ENCODE measurements at places on chromosomes 6 and 20.

GRCh38 chr6:27814665-27815424 is 97.4 kb downstream of the OR2B2 start:
- peak; percentile 84 for DNase-seq

DNA sequence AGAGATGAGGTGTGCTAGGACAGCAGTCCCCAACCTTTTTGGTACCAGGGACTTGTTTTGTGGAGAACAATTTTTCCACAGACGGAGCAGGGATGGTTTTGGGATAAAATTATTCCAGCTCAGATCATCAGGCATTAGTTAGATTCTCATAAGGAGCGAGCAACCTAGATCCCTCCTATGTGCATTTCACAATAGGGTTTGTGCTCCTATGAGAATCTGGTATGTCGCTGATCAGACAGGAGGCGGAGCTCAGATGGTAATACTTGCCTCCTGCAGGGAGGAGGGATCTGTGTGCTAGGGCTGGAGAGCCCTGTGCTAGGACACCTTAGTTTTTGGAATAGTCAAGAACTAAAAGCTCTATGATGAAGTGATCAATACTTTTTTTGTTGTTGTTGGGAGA is 2.5 kb downstream of the SMIM13 start:
- DNase-seq = peak; percentile 20

GRCh38 chr6:119649531-119649930 is 300.0 kb upstream of the MAN1A1 start:
- no peak for DNase-seq

DNA sequence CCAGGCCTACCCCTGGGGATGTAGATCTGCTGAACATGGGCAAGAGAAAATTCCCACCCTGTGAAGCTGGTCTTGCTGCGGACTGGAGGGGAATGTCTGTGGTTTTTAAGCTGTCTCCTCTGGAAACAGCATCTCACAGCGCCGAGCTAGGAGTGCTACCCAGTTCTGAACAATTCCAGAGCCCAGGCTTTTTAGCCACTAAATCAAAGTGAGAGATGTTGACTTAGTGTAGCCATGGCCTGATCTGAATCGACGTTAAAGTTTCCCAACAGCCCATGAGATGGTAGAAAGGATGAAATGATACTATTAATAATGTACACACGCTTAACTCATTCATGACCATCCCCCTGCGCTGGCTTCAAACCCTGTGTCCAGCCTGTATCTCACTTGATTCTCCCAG is 63.7 kb downstream of the KCNB1 start:
- DNase-seq = no peak

DNA sequence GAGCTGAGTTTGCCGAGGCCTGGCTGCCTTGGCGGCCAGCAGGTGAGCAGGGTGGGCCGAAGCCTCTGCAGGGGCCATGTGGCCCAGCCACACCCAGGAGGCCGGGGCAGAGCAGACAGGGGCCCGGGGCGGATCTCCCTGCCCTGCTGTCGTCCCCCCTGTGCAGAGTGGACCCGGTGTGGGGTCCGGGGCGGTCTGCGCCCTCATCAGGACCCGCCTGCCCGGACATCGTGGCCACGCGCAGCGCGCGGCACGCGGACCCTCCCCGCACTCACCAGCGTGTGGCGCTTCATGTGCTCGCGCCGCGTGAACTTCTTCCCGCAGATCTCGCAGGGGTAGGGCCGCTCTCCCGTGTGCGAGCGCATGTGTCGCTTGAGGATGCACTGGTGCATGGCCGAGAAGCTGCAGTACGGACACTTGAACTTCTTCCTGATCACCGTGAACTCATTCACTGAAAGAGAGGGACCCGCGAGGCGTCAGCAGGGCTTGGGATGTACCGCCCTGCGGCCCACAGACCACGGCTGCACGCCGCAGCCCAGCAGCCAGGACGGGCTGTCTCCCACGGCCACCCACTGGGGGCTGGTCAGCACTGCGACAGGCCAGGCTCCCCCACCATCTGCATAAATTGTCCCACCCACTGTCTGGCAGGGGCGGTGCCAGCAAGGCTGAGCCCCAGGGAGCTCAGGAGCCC is 13.0 kb downstream of the SLC2A4RG start:
- DNase-seq = no peak

DNA sequence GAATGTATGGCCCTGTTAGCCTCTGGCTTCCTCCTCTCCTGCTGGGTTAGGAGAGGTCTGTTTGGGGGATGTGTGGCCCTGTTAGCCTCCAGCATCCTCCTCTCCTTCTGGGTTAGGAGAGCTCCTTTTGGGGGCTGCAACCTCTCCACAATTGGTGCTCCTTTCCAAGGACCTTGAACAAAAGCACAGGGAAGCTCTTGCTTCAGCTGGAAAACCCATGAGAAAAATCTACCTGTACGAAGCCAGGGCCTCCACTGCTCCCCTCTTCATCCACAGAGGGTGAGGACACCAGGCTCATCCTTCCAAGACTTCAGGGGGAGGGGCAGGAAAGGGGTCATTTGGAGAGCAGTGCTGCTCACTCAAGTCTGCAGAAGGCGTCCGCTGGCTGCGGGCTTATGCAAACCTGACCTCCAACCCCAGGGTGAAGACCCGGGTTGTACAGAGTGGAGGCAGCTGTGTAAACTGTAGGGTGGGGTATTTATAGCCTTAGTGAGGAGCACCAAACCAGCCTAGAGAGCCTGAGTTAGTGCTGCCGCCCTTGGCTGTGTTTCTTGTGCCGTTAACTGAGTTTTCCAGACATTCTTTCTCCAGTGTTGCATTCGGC is 62.1 kb downstream of the SLC24A3 start:
- DNase-seq = no peak

- no peak for DNase-seq
Observed at GRCh38 chr6:105588123-105588710, 185.3 kb upstream of the PREP start.

GRCh38 chr20:61768571-61769285 is 297.0 kb downstream of the TAF4 start:
- no peak for DNase-seq

DNA sequence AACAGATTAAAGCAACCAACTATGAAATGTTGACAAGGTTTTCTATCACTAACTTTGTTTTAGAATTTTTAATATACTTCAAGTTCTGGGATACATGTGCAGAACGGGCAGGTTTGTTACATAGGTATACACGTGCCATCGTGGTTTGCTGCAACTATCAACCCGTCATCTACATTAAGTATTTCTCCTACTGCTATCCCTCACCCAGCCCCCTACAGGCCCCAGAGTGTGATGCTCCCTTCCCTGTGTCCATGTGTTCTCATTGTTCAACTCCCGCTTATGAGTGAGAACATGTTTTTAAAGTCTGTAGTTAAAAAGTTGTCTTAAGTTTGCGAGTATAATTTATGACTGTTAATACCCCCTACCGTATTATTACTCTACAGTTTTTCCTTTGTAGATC is 844.3 kb upstream of the MANEA start:
- DNase-seq = no peak

DNA sequence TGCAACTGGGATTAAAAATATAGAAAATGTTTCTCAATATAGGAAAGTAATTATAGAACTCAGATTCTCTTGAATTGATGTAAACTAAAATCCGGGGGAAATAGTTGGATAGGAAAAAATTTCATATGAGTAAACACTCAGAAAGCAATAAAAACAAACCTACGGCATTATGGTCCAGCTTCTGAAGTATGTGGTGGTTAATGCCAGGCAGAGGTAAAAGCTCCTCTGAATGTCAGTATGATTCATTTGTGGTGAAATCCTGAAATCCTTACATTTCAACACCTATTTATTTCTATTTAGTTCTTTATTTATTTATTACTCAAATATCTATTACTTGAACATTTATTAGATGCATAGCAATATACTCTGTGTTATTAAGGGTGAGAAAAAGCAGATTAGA is 145.1 kb downstream of the RIMS1 start:
- DNase-seq = no peak

GRCh38 chr6:3282476-3283236 is 23.9 kb downstream of the PSMG4 start:
- DNase-seq = no peak

DNA sequence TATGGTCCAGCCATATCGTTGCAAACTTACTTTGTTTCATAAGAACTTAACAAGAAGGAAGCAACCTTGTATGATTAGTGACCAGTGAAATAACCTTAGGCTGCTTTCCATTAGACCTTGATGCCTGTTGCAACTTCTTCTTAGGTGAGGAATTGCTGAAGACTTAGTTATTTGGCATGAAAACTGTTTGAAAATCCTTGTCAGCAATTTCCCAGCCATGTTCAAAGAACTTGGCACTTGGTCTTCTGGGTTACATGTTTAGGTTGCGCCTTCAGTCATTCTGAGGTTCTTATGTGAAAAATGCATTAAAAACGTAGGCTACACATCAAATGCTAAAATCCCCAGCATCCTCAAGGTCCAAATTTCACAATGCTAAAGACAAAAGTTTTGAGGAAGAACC is 232.0 kb upstream of the CEP162 start:
- DNase-seq = no peak

DNA sequence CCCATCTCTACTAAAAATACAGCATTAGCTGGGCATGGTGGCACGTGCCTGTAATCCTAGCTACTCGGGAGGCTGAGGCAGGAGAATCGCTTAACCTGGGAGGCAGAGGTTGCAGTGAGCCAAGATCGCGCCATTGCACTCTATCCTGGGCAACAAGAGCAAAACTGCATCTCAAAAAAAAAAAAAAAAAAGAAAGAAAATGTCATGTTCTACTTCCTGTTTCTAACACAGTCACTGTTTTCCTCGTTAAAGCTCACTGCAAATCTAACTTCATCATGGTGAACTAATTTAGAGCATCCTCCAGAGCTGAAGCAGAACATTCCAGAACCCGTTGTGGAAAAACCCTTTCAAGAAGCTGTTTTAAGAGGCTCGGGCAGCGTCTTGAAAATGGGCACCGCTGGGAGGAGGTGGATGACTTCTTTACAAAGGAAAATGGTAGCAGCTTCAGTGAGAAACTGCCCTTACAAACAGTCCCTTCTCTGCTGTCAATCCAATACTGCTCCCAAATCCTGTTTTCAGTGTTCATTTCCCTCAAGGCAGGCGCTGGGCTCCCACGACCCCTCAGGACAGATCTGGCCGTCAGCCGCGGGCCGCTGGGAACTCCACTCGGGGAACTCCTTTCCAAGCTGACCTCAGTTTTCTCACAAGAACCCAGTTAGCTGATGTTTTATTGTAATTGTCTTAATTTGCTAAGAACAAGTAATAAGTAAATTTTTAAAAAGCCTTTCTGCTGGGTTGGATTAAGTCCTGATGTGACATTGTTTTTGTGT is 12.5 kb downstream of the CTSZ start:
- DNase-seq = no peak

DNA sequence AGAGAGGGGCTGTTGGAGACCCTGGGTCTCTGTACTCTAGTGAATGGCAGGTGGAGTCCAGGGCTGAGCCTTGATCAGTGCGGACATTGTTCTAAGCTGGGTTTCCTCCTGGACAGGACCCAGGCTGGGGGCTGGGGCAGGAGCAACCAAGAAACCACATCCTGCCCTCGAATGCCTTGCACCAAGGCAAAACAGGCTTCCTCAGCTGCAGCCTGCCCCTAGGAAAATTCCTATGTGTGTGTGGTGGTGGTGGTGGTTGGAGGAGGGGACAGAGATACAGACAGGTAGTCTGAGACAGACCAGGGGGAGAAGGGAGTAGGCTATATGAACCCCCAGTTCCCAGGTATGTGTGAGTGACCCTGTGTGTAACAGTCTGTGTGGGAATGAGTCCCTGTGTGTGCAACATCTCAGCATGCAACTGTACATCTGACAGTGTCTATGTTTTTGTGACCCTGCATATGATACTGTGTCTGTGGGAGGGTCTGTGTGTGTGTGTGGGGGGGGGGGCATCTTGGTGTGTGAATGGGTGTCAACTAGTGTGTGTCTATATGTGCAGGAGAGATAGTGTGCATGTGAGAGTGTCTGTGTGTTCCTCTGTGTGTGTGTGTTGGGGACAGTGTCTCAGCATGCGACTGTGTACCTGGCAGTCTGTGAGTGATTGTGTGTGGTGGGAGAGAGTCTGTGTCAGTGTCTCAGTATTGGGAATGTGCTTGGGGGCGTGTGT is 3.0 kb downstream of the GLP1R start:
- DNase-seq = no peak

DNA sequence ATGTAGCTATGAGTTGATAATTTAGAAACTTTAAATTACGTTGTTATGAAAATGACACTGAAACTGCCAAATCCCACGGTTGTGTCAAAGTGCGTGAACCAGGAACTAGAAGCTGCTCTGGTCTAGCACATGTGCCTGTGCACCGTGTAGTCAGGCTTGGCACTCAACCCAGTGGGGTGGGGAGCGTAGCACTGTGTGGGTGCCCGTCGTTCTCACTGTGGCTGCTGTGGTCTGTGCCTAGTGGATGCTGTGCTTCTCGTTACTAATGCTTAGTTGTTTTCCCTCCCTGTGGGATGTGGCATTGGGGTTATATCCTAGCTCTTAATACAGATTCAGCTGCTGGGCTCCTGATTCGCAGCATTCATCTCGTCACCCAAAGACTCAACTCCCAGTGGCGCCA is 46.2 kb upstream of the ADIG start:
- DNase-seq = no peak

DNA sequence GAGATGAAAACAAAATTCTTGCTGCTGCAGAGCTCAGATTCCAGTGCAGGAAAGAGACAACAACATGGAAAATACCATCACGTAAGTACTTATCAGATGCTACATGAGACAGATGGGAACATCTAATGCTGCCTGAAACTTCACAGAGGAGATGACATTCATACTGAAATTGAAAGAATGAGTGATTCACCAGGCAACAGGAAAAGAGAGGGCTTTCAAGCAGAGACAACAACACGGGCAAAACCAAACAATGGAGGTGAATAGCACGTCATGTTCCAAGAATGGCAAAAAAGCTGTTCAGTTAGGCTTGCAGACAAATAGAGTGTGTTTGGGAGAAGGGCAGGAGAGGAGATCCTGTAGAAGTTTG is 39.3 kb downstream of the GTF2H5 start:
- DNase-seq = peak; percentile 62

DNA sequence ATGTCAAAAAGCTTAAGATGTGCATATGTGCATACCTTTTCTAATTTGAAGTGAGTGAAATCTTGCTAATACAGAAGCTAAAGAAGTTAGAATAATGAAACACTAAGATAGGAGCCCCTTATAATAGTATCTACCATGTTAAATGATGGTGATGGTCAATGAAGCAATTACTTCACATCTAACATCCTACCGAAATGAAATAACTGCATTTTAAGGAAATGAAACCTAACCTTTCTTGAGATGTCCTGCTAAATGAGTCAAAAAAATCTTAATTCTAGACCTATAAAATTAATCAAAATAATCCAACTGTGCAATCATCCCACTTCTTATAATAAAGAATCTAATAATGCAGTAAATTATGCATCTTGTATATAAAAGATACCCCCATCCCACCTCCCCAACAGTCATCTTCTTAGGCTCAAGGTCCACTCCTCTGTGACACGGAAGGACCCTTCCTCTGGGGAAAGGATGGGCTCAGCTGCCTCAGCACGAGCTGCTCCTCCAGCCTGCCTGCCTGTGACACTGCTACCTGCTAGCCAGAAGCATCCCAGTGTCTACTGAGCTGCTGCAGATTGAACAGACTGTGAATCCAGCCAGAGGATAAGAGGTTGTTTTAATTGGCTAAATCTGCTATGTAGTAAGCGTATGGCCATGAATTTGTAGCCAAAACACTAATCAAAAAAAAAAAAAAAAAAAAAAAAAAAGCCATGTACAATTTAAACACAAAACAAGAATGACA is 129.6 kb upstream of the BEND3 start:
- DNase-seq = no peak

GRCh38 chr20:38392356-38392755 is 42.8 kb downstream of the SNHG17 start:
- DNase-seq = no peak

- DNase-seq = no peak
Observed at GRCh38 chr6:95227351-95227750, 350.0 kb upstream of the MANEA start.

GRCh38 chr20:13694420-13695150 is 55.9 kb upstream of the TASP1 start:
- DNase-seq = no peak

- no peak for DNase-seq
Observed at GRCh38 chr6:129195161-129195560, 312.2 kb downstream of the LAMA2 start.

Measured in hepatic stellate cell (primary cell).